Heart left ventricle (tissue), 16 donors: ENCODE measurements at places on chromosomes 4 and X.

- no peak for DNase-seq
- H3K36me3 ChIP-seq, result no peaks in the 10 kb centered on the region
- no peak overlapping the region for H3K27ac ChIP-seq
Measured at GRCh38 chr4:99614491-99614890, 39.9 kb downstream of the MTTP start.

- H3K4me3 ChIP-seq, result no peak overlapping the region
- H3K27ac ChIP-seq, result no peak overlapping the region
- no peak for DNase-seq
- no peaks in the 10 kb centered on the region for H3K27me3 ChIP-seq
- peaks cover 36% of the 10 kb centered on the region for H3K36me3 ChIP-seq
Measured at GRCh38 chrX:3312109-3312508, 34.3 kb downstream of the MXRA5 start.

DNA sequence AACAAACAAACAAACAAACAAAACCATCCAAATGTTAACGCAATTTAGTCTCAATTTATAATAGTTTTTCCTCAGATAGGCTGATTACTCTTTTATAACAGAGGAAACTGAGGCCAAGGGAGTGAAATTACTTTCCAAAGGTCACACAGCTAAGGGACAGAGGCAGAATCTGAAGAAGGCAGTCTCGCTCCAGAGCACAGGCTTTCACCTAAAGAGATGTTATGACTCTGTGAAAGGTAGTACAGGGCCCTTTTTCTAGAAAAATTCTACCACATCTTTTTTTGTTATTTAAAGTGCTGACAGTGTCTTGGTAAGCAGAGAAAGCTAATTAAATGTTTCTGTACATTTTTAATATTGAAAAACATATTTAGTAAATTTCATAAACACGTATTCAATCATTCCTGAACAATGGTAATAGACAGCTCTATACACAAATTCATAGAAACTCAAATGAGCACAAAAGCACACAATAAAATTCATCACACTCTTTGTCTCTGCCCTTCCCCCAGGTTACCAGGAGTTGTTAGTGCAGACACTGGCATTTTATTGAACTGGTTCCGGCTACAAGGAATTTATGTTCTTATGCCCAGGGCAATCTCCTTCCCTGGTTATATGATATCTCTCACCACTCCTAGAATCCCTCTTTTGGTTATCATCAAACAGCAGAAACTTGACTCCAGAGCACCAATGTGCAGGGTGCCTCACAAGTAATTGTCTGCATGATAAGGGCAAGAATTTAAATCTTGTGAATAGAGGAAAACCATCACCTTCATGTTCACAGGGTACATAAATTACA, 7.7 kb upstream of the APBB2 start:
- no peaks in the 10 kb centered on the region for H3K27me3 ChIP-seq
- DNase-seq, result no peak
- H3K36me3 ChIP-seq, result no peaks in the 10 kb centered on the region
- H3K4me3 ChIP-seq, result no peak overlapping the region
- no peak overlapping the region for H3K27ac ChIP-seq

DNA sequence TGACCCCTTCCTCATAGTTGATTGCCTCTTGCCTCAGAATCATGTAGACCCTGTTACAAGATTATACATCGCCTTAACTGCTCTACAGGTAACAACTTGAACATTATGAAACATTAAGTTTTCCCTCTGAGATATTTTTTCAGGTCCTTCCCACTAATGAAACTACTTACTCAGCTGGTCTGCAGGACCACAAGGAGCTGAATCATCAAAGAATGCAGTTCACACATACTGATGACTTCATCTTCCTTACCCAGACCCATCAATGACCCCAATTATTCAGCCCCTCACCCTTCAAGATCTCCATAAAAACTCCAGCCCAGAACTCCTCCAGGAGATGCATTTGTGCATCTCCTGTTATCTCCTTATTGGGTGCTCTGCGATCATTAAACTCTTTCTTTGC, 720.9 kb downstream of the RAPGEF2 start:
- no peak overlapping the region for H3K27ac ChIP-seq
- H3K36me3 ChIP-seq, result no peaks in the 10 kb centered on the region
- no peak for DNase-seq
- H3K4me1 ChIP-seq, result no peaks in the 10 kb centered on the region
- no peak overlapping the region for H3K4me3 ChIP-seq

GRCh38 chr4:26400132-26400531, 79.3 kb downstream of the RBPJ start:
- H3K27me3 ChIP-seq, result no peaks in the 10 kb centered on the region
- H3K4me3 ChIP-seq, result no peak overlapping the region
- peaks cover 8% of the 10 kb centered on the region for H3K4me1 ChIP-seq
- H3K36me3 ChIP-seq, result peaks cover 4% of the 10 kb centered on the region
- H3K27ac ChIP-seq, result no peak overlapping the region

- DNase-seq, result no peak
- H3K4me1 ChIP-seq, result peaks cover 64% of the 10 kb centered on the region
- H3K27me3 ChIP-seq, result no peaks in the 10 kb centered on the region
- no peaks in the 10 kb centered on the region for H3K36me3 ChIP-seq
Measured at GRCh38 chr4:118994030-118994429, 105.4 kb downstream of the SYNPO2 start.

DNA sequence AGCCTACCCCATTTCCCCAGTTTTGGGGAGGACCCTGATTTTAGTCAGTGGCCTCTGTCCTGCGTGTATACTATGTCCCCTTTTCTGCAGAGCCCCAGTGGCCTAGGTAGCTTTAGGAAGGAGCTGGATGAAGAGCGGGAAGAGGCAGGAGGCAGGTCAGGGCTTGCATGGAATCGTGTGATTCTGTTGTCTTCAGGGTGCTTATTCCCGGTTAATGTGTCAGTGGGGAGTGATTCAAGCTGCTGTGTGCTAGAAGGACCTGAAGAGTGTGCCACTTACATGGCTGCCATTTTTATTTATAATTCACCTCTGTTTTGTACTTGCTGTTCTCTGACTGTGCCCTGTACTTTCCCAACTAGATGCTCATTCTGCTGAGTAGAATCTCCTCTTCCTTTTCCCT, 127.3 kb upstream of the AMOT start:
- H3K27ac ChIP-seq, result no peak overlapping the region
- no peaks in the 10 kb centered on the region for H3K36me3 ChIP-seq
- no peak overlapping the region for H3K4me3 ChIP-seq
- no peaks in the 10 kb centered on the region for H3K4me1 ChIP-seq
- no peak for DNase-seq
- H3K27me3 ChIP-seq, result no peaks in the 10 kb centered on the region

- no peak for DNase-seq
- H3K36me3 ChIP-seq, result no peaks in the 10 kb centered on the region
- H3K4me1 ChIP-seq, result peaks cover 7% of the 10 kb centered on the region
Measured at GRCh38 chr4:48693856-48694574, 86.1 kb downstream of the FRYL start.

GRCh38 chr4:23368081-23368697, 521.7 kb downstream of the PPARGC1A start:
- H3K4me1 ChIP-seq, result no peaks in the 10 kb centered on the region
- H3K27ac ChIP-seq, result no peak overlapping the region
- no peaks in the 10 kb centered on the region for H3K36me3 ChIP-seq
- no peak overlapping the region for H3K4me3 ChIP-seq
- no peaks in the 10 kb centered on the region for H3K27me3 ChIP-seq

- H3K36me3 ChIP-seq, result no peaks in the 10 kb centered on the region
- H3K4me1 ChIP-seq, result peaks cover 56% of the 10 kb centered on the region
- peak; percentile 74 for DNase-seq
- H3K27ac ChIP-seq, result peak overlapping the region; percentile 82
- no peak overlapping the region for H3K4me3 ChIP-seq
- no peaks in the 10 kb centered on the region for H3K27me3 ChIP-seq
Measured at GRCh38 chr4:185115827-185116232, 27.2 kb upstream of the SLC25A4 start.

DNA sequence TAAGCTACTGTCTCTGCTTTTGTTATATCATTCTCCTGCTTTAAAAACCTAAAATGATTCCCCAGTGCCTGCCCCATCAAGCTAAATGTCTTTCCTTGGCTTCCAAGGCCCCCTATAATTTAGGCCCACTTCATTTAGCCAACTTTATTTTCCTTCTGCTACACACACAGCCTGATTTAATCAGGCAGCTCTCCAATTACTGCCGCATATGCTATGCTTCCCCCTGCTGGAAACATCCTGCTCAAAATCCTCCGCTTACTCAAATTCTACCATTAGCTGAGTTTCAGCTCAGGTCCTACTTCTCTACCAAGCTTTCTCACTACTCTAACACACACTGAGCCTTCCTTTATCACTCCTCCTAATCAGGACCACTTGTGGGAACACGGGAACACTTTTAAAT, 17.0 kb downstream of the LAMP2 start:
- H3K27ac ChIP-seq, result no peak overlapping the region
- no peak overlapping the region for H3K4me3 ChIP-seq
- peaks cover 7% of the 10 kb centered on the region for H3K36me3 ChIP-seq
- DNase-seq, result no peak

- H3K4me1 ChIP-seq, result no peaks in the 10 kb centered on the region
- H3K4me3 ChIP-seq, result no peak overlapping the region
- DNase-seq, result no peak
- H3K27ac ChIP-seq, result no peak overlapping the region
- no peaks in the 10 kb centered on the region for H3K36me3 ChIP-seq
- H3K27me3 ChIP-seq, result no peaks in the 10 kb centered on the region
Measured at GRCh38 chrX:112931900-112932299, 91.3 kb upstream of the AMOT start.

- H3K27ac ChIP-seq, result peak overlapping the region; percentile 93
- H3K27me3 ChIP-seq, result no peaks in the 10 kb centered on the region
- DNase-seq, result no peak
- peaks cover 11% of the 10 kb centered on the region for H3K4me1 ChIP-seq
Measured at GRCh38 chr4:52588097-52588496, 71.0 kb downstream of the USP46 start.

DNA sequence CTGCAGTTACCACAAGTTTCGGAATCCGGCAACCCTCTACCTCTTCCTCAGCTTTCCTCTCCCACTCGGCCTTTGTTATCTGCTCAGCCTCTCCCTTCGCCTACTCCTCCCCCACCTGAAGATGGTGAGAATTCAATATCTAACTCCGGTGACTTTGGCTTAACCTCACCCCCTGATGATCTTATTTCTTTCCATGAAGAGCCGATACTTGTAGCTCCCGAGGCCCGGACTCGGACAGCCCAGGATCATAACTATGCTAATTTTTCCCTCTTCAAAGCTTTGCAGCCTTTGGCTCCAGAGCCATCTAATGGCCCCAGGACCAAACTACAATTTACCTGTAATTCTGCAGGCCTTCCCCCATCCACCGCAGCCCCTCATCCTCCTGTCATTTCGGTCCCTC, 32.0 kb upstream of the MGST2 start:
- no peaks in the 10 kb centered on the region for H3K36me3 ChIP-seq
- peak overlapping the region; percentile 13 for H3K4me3 ChIP-seq
- H3K27ac ChIP-seq, result no peak overlapping the region
- H3K27me3 ChIP-seq, result no peaks in the 10 kb centered on the region

DNA sequence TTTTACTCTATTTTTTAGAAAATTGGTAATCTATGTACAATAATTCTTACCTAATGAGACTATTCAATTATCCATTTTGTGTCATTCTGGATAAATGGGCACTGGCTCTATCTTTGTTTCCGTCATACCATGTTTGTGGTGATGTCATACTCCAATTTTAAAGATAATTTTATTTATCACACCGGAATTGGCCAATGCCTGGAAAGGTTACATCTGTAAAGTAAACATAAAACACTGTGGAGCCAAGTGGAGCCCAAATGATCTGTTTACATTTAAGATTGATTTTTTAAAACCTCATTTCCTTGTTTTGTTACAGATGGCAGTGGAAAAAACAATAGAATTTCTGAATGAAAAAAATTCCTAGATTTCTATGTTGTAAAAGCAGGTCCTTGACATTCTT, 120.2 kb upstream of the GPRIN3 start:
- no peaks in the 10 kb centered on the region for H3K27me3 ChIP-seq
- H3K4me3 ChIP-seq, result no peak overlapping the region

DNA sequence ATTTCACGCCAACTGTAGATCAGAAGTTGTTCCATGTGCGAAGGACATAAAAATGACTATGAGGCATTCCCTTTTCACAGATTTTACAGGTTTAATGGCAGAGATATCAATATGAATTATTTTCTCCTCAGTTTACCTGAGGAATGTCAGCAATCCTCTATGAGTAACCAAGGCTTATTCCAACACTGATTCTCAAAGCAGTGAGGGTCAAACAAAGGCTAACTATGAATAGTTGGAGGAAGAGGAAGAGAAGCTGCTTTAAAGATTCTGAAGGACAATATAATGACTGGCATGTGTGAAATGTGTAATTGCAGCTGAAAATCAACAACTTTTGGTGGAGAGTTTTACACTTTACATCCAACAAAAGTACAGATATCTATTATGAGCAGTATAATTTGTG, 29.1 kb downstream of the NAF1 start:
- H3K27ac ChIP-seq, result no peak overlapping the region
- no peaks in the 10 kb centered on the region for H3K36me3 ChIP-seq
- DNase-seq, result no peak
- no peaks in the 10 kb centered on the region for H3K4me1 ChIP-seq

- DNase-seq, result no peak
- H3K4me3 ChIP-seq, result no peak overlapping the region
- H3K36me3 ChIP-seq, result no peaks in the 10 kb centered on the region
- H3K4me1 ChIP-seq, result no peaks in the 10 kb centered on the region
- H3K27me3 ChIP-seq, result peaks cover 4% of the 10 kb centered on the region
Measured at GRCh38 chrX:87338510-87338909, 179.1 kb upstream of the KLHL4 start.

DNA sequence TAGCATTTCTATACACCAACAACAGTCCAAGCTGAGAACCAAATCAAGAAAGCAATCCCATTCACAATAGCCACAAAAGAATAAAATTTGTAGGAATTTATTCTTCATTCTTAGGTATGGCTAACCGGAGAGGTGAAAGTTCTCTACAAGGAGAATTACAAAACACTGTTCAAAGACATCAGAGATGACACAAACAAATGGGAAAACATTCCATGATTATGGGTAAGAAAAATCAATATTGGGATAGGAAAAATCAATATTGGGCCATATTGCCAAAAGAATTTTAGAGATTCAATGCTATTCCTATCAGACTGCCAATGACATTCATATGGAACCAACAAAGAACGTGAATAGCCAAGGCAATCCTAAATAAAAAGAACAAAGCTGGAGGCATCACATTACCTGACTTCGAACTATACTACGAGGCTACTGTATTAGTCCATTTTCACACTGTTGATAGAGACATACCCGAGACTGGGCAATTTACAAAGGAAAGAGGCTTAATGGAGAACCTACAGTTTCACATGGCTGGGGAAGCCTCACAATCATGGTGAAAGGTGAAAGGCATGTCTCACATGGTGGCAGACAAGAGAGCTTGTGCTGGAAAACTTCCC, 49.1 kb downstream of the NCAPG start:
- no peaks in the 10 kb centered on the region for H3K36me3 ChIP-seq
- H3K27ac ChIP-seq, result no peak overlapping the region

- no peaks in the 10 kb centered on the region for H3K27me3 ChIP-seq
- DNase-seq, result no peak
- H3K27ac ChIP-seq, result no peak overlapping the region
- H3K4me3 ChIP-seq, result no peak overlapping the region
- H3K36me3 ChIP-seq, result no peaks in the 10 kb centered on the region
Measured at GRCh38 chr4:95729596-95729995, 110.3 kb upstream of the PDHA2 start.
